Activated gamma-delta T cell treated with anti-CD3 and anti-CD28 coated beads, Interleukin-2, amount 50 U/mL, for 16 hours (primary cell): ENCODE measurements at places on chromosomes 1 and 21.

GRCh38 chr1:147171399-147172167, 687 bp downstream of the PRKAB2 start:
- no peak for DNase-seq

DNA sequence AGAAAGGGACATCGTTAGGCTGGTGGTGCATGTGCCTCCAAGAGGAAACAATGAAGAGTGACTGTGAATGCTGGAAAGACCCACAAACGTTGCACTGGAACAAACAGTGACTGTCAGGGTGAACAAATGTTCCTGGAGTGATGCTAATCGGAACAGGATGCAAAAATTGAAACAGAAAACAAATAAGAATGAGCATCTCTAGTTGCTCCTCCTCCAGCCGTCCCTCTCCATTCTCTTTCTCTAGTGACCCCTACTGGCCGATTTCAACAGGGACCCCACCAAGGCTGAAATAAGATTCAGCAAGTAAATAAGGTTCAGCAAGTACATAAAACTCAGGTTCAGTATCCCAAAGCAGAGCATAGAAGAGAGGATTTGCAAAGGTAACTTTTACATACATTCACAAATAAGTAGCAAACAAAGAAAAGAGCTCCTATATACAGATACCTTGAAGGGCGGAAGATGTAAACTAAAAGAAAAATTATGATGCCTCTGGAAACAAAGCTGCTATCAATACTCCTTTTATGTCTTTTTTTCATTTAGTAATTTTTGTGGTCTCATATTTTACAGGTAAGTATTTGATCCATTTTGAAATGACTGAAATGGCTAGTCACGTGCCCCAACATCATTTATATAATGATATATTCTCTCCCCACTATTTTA, 836.1 kb upstream of the ADAMTS5 start:
- no peak for DNase-seq

- DNase-seq = no peak
These were observed 2.6 kb upstream of the PADI2 start for GRCh38 chr1:17121881-17122280.

DNA sequence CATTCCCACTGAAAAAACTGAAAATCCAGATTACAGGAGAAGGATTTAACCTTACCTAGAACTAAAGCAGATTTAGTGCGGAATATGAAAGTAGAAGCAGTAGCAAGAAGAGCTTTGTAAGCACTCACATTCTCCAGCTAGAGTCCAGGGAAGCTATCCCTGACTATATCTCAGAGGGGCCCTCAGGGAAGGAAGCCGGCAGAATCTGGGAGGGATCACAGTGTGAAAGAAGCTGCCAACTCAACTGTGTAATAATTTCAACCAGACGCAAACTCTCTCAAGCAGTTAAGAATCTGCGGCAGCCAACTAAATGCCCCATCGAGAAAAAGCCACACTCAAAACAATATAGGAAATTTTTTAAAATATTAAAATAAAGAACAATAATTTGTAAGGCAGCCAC, 163.8 kb downstream of the EIF4G3 start:
- no peak for DNase-seq

- no peak for DNase-seq
These were observed 275.1 kb upstream of the VAMP3 start for GRCh38 chr1:7495962-7496361.

DNA sequence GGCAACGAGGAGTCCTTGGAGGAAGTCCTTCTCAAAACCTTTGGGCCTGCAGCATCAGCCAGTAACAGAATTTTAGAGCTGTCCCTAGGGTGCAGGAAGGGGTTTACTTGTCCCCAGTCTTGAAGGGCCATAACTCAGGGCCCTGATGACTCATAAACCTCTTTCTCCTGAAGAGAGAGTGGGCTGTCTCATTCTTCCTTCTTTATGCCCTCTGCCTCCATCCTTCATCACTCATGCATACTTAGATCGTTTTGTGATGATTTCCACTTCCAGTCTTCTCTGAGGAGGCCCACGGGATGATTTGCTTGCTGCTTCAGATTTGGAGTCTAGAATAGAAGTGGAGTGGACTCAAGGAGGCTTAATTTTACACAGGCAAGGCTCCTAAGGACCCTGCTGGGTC, 60.2 kb downstream of the NDUFS5 start:
- no peak for DNase-seq

GRCh38 chr1:168466714-168467131, 77.1 kb downstream of the XCL2 start:
- DNase-seq = no peak

DNA sequence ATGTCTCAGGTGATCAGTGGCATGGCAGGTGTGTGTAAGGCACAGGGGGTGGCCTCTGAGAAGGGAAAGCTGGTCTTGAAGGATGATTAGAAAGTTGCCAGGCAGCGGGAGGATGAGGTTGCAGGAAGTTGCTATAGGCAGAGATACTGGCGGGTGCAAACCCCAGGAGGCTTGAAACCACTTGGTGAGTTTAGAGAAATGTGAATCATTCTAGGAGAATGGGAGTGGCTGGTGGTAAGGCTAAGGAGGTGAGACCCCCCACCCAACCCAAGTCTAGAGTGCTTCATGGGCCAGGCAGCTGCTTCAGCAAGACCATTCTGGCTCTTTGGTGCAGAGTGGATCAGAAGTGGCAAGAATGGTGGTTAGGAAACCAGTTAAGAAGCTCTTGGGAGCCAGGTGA, 9.0 kb downstream of the SH2D2A start:
- no peak for DNase-seq

DNA sequence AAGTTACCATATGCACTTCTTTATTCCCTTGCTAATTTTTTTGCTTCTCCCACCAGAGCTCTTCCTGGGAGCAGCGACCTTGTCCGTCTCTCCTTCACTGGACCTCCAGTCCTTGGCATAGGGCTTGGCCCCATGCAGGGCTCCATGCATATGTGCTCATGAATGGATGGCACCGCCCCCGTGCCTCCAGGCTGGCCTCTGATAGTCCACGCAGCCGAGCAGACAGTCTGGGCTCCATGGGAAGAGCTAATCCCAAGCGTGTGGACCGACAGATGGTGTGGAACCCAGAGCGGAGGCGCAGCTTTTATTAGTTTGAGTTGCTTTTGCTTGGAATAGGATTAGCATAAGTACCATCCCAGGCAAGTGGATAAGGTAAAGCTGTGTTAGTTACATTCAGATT, 41.8 kb downstream of the CDCP2 start:
- DNase-seq = no peak

- no peak for DNase-seq
These were observed at the start of gene CNKSR1 for GRCh38 chr1:26177182-26177684. Gene CNKSR1 (plus strand): TSS chr1:26177491. CDS start chr1:26177548, 57 bp downstream.

DNA sequence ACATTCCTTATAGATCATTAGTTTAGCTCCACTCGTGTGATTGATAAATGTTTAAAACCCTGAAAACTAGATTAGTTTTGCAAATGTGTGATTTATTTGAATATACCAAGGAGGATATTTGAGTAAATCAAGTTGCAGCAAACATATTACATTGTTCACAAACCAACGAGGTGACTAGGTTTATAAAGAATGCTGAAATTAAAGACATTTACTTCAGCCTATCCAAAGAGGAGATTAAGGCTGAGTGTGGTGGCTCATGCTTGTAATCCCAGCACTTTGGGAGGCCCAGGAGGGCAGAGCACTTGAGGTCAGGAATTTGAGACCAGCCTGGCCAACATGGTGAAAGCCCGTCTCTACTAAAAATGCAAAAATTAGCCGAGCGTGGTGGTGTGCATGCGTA, 34.1 kb downstream of the VTCN1 start:
- no peak for DNase-seq

GRCh38 chr1:16101623-16102022, 28.2 kb upstream of the FAM131C start:
- DNase-seq = no peak

GRCh38 chr1:246690100-246690499, 34.1 kb upstream of the SCCPDH start:
- DNase-seq = no peak

- peak; percentile 30 for DNase-seq
These were observed 909 bp upstream of the PAXBP1 start for GRCh38 chr21:32772281-32773047.

GRCh38 chr1:229028544-229028943, 242.4 kb upstream of the RAB4A start:
- DNase-seq = no peak

GRCh38 chr1:226511296-226511695, 37.3 kb upstream of the STUM start:
- no peak for DNase-seq

GRCh38 chr1:89668961-89669360, 36.0 kb downstream of the LRRC8C start:
- no peak for DNase-seq

GRCh38 chr1:44777969-44778635, 2.8 kb downstream of the RPS8 start:
- DNase-seq = no peak

GRCh38 chr1:37100310-37100709, 66.0 kb upstream of the GRIK3 start:
- no peak for DNase-seq

- DNase-seq = no peak
These were observed 51.9 kb downstream of the LDLRAD2 start for GRCh38 chr1:21863981-21864380.

- DNase-seq = no peak
These were observed 25.3 kb upstream of the ATP5PO start for GRCh38 chr21:33940881-33941245.

DNA sequence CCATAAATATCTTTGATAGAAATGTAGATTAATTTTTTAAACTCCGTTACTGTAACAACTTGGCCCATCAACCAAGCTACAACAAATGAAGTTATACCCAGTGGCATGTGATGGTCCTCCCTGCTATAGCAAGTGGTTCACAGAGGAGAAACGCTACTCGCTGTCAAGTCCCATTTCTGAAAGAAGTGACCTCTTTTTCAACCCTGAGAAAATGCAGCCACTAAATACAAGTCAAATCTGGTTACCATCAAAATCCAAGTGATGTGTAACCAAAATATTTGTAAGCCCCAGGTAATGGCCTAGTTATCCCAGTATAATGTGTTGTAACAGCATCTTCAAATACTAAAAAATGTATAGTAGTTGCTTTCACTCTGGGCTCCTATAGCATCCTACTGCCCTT, 151.8 kb downstream of the MIS18A start:
- DNase-seq = no peak

DNA sequence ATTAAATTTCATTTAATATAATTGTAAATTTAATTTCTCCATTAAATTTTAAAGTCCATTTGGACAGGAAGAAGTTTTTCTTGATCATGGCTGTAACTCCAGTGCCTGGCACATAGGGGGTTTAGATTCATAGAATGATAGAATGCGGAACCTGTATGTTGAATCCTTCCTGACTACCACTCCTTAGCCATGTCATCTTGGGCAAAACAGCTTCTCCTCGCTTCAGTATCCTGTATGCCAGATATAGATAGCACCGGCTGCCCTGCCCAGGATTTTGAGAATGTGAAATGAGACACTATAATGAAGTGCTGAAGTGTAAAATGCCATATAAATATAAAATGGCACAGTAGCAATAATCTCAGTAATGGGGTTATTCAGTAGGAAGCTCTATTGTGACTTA, 6.4 kb downstream of the DYRK1A start:
- no peak for DNase-seq

- no peak for DNase-seq
These were observed 7.3 kb upstream of the HUNK start for GRCh38 chr21:31865429-31865970.

- no peak for DNase-seq
These were observed 37.3 kb downstream of the PABPC4 start for GRCh38 chr1:39539252-39539790.

- DNase-seq = no peak
These were observed 195.0 kb upstream of the PBX1 start for GRCh38 chr1:164363980-164364379.

GRCh38 chr1:200493344-200493743, 83.5 kb upstream of the ZNF281 start:
- DNase-seq = no peak

DNA sequence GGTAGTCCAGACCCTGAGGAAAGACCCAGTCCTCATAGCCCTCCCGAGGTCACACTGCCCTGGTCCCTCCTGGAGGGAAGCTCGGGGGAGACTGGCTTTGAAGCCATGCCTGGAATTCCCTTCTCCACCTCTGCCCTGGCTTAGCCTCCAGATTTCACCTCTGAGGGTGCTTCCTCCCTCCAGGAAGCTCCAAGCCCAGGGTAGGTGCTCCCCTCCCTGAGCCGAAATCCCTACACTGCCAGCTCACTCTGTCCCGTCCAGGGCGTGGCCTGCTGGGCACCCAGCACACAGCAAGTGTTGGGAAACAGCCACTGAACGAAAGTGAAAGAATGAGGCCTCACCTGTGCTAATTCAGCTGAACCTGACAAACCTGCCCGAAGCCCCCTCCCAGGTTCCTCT, 6.0 kb upstream of the TNFRSF25 start:
- DNase-seq = no peak

DNA sequence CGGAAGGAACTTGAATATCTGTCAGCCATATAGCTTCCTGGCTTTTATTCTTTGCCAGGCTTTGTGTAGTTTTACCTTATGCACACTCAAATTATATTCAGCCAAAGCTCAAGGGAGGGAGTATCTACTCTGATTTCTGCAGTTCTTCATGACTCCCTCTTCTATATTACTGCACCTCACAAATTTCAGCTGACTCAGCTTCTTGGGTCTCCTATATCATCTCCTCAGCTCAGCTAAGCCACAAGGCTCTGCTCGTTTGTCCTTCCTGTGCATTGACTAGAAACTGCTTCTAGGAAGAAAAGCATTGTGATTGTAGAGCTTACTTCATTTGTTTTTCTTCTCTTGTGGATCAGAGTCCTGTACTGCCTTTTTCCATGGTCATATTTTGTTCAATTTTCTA, 37.4 kb downstream of the BTBD8 start:
- DNase-seq = no peak

DNA sequence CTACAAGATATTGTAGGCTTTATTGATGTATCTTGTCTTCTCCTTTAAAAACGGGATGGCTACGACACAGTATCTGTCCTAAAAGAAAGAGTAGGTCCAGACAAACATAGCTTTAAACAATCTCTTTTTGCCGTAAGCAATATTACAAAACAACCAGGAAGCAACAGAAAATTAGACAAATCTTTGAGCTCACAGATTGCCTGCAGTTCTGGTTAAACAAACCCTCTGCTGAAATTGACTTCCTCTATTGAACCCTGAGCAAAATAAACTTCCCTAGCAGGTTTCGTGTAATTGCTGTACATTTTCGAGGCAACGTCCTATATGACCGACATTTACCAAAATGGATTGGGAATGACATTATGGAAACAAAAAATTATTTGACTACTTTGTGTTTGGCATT, 50.6 kb downstream of the CHML start:
- DNase-seq = no peak

- no peak for DNase-seq
These were observed 11.9 kb downstream of the ECE1 start for GRCh38 chr1:21278208-21278859.
